Omental fat pad (tissue), 4 donors: ENCODE measurements at places on chromosomes 12 and 14.

- DNase-seq = no peak
Measured at GRCh38 chr12:59660148-59660547, 64.3 kb downstream of the SLC16A7 start.

DNA sequence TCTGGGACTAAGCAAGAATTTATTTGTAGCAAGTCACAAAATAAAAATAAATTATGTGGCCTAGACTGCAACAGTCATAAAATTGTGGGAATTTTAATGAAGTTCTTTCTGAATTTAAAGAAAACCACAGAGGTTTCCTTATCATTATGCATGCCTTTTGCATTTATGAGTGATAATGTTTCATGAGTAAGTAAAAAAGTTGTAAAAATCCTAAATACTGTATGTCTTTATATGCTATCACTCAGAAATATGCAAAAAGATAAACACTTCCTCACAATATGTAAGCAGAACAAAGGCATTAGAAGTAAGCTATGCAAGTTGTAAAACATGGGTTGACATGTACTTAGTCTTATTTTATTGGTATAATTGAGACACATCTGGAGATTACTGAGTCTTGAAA is 239.4 kb upstream of the PDE3A start:
- no peak for DNase-seq

GRCh38 chr12:112327209-112327938 is 54.9 kb downstream of the HECTD4 start:
- no peak for DNase-seq

GRCh38 chr12:96103067-96103644 is 67.8 kb upstream of the LTA4H start:
- no peak for DNase-seq

- DNase-seq = no peak
Measured at GRCh38 chr12:42609605-42610004, 20.1 kb upstream of the PRICKLE1 start.

- no peak for DNase-seq
Measured at GRCh38 chr12:70482764-70483163, 116.7 kb downstream of the KCNMB4 start.

DNA sequence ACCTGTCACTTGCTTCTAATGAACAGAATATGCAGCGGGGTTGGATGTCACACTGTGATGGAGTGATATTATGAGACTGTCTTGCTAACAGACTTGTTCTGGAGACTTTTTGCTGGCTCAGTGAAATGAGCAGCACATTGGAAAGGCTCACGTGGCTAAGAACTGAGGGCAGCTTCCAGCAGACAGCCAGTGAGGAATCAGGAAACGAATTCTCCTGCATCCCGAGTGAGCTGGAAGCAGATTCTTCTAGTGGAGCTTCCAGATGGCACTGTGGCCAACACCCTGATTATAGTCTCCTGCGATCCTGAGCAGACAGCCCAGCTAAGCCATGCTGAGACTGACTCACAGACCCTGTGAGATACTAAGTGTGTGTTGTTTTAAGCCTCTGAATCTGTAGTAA is 16.1 kb upstream of the TSPAN9 start:
- no peak for DNase-seq

DNA sequence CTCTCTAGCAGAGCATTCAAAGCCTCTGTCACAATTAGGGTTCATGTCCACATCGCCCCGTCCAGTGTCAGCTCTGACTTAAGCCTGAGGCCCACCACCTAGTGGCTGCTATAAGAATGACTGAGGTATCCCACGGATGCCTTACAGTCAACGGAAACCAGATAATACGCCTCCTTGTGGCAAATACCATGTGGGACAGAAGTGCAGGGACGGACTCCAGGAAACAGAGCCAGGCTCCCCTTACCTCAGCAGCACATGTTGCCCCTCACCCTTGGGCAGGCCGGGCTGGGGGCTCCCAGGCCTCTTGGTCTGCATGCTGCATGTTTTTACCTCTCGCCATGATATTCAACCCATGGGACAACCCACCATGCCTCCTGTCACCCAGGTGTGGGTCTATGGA is 86.3 kb downstream of the VWF start:
- DNase-seq = no peak

DNA sequence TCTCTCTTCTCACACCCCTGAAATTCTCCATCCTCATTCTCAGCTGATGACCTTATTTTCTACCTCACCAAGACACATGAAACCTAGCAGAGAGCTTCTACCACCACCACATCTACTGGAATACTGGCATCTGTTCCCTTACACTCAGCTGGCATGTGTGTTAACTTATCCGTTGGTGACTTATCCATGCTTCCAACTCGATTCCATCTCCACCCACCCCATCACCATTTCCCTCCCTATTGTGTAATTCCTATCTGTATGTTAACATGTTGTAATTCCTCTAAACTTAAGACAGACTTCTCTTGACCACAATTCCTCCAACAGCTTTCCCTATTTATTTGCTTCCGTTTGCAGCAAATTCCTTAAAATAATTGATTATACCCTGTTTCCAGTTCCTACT is 15.4 kb downstream of the C1S start:
- no peak for DNase-seq

DNA sequence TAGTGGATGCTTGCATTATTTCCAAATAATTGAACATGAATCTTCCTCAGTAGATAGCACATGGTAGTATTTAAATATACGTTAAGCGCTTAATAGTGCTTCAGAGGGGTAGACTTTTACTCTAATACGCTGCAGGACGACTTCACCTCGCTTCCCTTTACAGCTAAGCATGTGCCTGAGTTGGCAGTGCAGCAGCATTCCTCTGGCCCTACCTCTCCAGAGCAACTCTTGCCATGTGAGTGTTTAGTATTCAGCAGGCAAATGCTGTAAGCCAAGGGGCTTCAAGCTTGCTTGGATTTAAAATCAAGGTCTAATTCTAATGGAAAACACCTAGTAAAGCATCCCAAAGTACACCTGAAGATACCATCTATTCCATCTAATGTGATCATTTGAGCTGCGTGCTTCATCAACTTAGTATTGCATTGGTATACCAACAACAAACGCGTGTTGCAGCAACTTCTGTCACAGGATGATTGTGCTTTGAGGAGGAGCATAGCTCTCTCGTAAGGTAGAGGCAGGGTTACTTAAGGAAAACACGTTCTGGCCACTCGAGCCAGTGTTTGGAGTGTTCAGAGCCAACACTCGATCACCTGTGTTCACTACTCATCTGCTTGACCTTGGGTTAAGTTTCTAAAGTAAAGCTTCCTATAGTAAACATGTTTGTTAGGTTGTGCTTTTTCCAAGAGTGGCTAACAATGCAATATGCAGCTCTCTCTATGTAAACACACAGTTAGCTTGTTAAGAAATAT is 60.6 kb downstream of the PIWIL1 start:
- no peak for DNase-seq

- no peak for DNase-seq
Measured at GRCh38 chr14:25041898-25042297, 8.0 kb downstream of the STXBP6 start.

DNA sequence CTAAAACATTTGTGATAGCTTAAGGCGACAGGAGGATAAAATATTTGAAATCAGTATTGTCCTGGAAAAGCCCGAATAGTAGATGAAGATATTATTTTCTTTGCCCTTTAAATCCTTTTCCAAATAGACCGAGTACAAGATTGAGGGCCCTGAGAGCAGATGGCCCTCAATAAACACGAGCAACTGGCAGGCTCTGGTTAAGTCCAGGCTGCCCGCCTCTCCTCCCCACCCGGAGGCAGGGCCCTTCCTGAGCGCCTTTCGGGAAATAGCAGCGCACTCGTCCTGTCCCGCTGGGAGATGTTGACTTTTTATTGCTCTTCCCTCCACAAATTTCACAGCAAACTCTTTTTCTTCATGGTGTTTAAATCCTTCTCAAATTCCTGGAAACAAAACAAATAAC is 50.8 kb upstream of the MAX start:
- DNase-seq = no peak

- no peak for DNase-seq
Measured at GRCh38 chr14:42490536-42490935, 883.9 kb downstream of the LRFN5 start.

GRCh38 chr12:20527417-20528163 is 159.3 kb downstream of the PDE3A start:
- DNase-seq = no peak

GRCh38 chr12:119859241-119859640 is 17.9 kb downstream of the CIT start:
- no peak for DNase-seq

- DNase-seq = no peak
Measured at GRCh38 chr12:105930557-105931503, 207.9 kb downstream of the NUAK1 start.

GRCh38 chr12:49974231-49974675 is 1.5 kb downstream of the AQP6 start:
- DNase-seq = no peak

- DNase-seq = no peak
Measured at GRCh38 chr12:125283521-125283920, 218.3 kb downstream of the AACS start.

- no peak for DNase-seq
Measured at GRCh38 chr12:102299731-102300130, 102.1 kb upstream of the PMCH start.

GRCh38 chr12:124655048-124655697 is 87.8 kb upstream of the NCOR2 start:
- DNase-seq = no peak

GRCh38 chr14:106459971-106460730 is 933.8 kb downstream of the TMEM121 start:
- no peak for DNase-seq

DNA sequence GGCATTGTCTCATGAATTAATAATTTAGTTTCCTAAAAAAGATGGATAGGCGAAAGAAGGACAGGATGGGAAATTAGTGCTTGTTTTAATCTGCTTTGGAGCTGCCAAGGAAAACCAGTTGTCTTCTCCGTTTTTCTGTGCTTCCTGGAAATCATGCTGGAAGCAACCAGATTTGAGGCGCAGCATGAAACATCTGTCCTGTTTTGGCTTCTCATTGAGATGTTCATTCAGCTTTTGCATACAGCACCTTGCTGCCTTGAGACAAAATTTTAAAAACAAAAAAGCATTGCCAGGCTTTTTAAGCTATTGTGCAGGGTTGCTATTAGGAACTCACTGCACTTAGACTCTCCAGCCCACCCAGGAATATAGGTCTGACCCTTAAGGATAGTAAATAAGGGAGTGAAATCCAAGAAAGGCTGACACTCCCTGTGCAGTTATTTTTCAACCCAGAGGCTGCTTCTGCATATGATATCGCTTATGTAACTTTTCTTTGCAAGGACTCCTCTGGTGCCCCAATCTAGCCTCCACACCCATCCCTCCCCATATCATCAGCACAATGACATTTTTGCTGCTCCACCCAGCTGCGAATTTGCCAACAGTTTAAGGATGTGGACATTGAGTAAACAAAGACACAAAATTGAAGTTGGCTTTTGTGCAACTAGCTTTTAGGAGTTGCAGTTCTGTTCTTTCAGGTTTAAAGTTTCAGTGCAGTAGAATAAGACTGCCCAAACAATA is 46.9 kb upstream of the MDM1 start:
- DNase-seq = no peak

- no peak for DNase-seq
Measured at GRCh38 chr12:38772437-38772836, 133.0 kb downstream of the CPNE8 start.

DNA sequence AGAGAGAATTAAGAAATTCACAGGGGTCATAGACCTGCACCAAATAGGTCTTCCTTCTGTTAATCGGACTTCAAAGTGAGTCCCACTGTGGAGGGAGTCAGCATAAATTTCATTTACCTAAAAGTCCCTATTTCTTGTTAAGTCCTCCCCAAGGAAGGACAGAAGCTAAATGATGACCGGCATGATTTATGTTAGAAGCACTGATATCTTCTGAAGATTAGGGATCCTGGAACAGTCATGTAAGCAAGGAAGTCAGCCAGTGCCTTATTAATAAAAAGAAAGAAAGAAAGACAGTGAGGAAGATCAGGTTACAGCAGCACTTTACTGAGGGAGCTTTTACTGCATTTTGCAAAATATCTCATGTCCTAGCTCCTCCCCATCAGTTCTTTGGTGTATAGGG is 287.5 kb downstream of the FOXG1 start:
- DNase-seq = no peak

DNA sequence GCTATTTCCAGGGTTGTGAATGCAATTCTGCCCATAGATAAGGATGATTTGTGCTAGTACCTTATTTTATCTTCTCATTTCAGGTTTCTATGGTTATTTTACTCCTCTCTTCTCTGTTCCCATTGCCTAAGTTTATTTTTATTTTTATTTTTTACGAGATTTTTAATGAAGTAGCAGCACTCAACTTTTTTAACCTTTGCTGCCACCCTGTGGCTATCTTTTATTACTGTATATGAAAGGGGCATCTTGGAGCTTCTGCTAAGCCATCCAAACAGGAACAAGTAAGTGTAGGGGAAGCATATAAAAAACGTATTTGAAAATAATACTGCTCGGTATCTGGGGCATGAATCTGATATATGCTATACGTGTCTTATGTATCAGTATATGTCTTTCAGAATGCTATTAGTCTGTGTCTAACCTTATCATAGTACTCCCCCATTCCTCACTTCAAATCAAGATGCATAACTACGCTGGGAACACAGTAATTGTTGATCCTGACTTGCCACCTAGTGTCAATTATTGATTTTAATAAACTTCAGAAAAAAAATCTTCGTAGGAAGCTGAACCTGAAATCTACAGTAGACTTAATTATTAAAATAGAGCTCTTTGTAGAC is 60.3 kb downstream of the KLRG1 start:
- no peak for DNase-seq

DNA sequence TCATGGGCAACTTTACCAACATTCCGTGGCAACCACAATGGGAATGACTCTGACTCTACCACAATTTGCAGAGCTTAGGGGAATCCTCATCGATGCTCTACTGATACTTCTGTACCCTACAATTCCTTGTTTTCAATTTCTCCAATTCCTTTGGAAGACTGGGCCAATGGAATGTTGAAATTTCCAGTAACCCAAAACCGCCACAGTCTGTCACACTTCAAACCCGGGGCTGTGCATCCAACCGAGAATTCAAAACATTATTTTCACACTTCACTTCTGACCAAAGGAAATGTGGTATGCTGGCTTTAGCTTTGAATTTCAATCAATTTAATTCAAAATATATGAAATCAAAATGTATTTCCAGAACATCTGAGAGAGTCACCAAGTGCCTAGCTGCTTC is 951.4 kb downstream of the VRK1 start:
- no peak for DNase-seq
